ENCODE measurements at places on chromosomes 4 and X.

DNA sequence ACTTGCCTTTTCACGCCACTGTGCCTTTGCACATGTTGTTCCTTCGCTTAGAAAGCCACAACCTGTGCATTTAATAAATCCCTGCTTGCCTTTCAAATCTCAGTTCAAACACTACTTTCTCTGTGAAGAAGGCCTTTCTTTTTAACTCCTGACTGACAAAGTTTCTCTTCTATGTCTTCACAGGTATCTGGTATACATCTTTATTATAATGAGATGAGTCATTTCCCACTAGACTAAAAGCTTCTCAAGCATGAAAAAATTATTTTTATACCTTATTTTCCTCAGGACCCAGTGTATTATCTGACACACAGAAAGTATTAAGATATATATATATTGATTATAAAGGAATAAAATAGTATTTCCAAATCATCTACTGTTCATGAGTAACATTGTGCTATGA lies 189.9 kb downstream of the TBCK start:
- no peak for DNase-seq

DNA sequence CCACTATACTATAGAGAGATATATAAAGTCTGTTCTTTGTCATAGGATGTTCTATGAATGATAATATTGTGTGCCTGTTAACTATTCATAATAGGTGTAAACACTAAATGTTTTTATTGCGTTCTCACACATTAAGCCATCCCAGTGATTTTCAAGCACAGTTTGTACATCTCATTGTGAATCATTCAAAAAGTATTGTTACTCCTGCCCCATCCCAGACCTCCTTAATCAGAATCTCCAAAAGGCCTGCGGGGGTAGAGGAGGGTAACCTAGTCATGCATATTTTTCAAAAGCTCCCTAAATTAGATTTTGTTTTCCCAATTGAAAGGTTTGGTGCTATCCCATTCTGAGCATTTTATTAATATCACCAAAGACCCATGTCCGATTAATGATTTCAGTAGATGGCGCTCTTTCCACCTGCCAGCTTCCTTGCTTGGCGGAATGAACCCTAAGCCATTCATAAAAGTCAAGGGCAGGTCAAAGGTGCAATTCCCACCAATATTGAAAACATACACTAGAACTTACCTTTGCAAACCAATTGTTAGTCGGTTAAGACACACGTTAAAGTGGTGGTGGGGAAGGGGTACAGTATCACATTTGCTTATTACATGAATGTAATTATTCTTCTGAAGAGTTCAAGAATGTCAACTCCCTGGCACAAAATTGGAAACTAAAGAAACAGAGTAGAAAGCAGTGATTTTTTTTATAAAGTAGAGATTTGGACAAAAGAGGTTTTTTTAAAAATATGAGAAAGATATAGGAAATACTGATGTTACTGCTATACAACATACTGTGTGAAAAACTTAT lies 5.8 kb upstream of the TET2 start:
- peak; percentile 68 for DNase-seq

- DNase-seq, result no peak
Observed at GRCh38 chr4:26183017-26183416, 137.8 kb upstream of the RBPJ start.

GRCh38 chr4:15414551-15415091 lies 13.2 kb upstream of the C1QTNF7 start:
- no peak for DNase-seq

DNA sequence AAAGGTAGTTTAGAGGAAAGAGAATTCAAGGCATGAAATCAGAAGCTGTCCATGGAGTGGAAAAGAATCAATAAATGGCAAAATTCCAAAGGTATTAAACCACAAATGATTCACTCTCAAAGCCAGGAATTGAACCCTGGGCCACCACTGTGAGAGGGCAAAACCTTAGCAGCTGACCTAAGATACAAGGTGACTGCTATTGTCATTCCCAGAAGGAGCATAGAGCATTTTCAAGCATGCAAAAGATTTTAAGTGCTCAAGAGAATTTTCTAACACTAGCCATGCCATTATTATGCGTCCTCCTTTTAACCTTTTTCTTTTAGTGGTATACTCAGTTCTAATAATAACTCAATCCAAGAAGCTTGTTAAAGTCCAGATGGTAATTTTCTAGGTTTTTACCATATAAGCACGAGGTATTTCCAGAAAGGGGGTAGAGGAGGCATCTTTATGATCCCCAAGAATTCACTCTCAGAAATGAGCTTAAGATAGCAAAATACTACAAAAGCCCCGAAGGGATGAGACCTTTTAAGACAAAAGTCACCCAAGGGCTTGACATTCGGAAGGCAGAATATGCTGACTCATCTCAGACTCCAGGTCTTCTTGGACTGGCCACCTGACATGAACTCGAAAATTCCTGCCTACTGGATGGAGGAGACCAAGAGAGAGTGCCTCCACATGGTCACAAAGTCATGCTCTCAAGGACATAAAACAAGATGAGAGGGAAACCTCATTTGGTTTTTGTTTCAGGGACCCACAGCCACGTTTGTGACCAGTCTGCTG lies 13.8 kb upstream of the PAGE5 start:
- no peak for DNase-seq

- DNase-seq, result peak; percentile 65
Observed at GRCh38 chr4:6910340-6910959, 824 bp downstream of the TBC1D14 start.

DNA sequence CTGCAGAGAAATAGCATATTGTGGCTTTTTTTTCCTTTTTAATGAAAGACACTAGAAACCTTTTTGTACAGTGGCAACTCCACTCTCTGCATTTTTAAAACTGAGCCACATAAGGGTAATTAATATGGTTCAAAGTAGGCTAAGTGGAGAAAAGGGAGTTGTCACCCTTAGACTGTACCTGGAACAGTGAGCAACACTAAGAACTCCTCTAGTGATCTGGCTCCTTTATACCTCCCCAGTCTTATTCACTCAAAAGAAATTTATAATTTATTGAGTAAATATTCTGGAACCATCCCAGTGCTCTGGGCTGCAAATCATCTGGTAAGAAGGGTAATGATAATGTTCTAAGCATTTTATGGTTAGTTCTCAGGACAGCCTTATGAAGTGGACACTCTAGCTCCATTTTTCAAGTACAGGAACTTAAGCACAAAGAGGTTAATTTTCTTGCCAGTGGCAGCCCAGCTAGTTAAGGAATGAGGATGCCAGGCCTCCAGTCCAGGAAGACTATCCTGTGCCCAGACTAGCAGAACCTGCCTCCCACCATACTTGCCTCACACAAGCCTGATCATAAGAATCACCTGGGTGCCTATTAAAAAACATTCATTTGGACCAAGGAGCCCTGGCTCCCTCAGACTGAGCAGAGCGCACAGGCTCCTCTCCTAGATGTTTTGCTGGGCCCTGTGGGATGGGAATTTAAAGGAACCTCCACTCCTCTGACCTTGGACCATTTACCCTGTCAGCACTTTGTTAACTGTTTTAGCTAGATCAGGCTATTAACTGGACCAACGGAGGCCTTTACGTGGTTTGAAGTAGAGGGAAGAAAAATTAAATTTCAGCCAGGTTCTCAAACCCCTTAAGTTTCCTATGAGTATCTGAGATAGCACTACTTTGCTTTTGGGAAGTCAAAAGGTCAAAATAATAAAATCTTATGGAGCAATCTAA lies 102.6 kb downstream of the PDE5A start:
- DNase-seq, result no peak

DNA sequence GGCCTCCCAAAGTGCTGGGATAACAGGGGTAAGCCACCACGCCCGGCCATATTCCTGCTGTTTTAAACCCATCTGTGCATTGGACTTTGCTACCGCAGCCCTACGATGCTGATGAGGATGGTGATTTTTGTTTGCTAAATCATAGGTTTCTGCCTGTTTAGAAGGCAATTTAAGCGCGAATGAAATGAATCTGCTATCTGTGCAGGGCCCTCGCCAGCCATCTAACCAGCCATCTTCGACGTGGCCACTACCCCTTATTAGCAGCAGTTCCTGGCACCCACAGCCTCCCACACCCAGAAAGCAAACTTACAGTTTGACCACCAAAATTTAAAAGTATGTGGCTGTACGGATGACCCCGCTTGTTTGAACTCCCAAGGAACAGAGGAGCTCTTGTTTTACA lies 178.5 kb downstream of the SHOX start:
- no peak for DNase-seq

- DNase-seq, result no peak
Observed at GRCh38 chr4:174663216-174663615, 140.9 kb upstream of the HPGD start.

DNA sequence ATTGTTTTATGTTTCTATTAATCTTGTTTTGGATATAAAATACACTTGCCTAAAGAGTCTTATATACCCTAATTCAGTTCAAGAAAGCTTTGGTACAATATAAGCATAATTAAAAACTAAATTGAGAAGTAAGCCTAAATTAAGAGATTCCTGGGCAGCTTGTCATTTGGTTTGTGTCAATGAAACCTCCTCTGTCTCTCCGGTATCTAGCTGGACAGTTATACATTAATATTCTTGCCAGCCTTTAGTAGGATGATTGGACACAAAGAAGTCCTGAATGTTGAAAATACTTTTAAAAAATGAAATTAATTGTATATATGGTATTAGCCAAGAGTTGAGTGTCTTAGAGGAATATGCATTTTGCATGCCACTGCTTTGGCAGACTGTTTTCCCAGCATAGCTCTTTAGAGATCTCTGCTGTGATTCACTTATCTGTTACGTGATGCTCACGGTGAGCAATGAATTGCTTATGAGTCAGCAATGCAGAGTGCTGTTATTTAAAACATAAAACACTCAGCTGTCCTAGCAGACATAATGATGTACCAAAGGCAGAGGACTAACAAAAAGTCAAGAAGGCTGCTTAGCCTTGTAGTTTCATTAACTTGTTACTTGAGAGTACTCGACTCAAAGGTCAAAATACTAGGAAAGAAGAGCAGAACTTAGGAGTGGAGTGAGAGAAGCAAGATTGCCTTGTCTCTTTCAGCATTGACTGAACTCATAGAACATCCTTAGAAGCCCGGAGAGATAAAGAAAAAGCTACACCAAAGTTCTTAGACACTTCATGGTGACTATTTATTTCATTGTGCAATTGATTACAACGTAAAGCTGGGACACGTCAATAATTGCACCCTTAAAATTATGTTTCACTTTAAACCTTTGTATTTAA lies 1296.1 kb upstream of the PCDH7 start:
- DNase-seq, result no peak

- DNase-seq, result no peak
Observed at GRCh38 chr4:170004651-170005295, 21.4 kb downstream of the MFAP3L start.

DNA sequence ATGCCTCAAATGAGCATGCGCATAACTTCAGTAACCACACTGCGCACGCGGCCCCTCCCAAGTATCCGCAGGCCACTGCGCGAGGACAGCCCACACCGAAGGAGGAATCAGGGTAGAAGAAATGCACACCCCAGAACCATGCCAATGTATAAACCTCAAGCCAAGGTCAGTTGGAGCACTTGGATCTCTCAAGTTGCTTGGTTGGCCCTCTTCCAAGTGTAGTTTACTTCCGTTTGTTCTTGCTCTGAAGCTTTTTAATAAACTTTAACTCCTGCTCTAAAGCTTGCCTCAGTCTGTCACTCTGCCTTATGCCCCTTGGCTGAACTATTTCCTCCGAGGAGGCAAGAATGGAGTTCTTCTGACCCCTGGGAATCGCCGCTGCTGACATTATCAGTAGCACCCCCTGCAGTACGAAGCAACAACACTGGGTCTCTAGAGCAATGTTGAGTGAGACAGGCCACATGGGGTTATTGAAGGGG lies 22.0 kb upstream of the SPINK2 start:
- DNase-seq, result peak; percentile 65

- peak; percentile 37 for DNase-seq
Observed at GRCh38 chr4:121464854-121465253, 84.0 kb upstream of the QRFPR start.

DNA sequence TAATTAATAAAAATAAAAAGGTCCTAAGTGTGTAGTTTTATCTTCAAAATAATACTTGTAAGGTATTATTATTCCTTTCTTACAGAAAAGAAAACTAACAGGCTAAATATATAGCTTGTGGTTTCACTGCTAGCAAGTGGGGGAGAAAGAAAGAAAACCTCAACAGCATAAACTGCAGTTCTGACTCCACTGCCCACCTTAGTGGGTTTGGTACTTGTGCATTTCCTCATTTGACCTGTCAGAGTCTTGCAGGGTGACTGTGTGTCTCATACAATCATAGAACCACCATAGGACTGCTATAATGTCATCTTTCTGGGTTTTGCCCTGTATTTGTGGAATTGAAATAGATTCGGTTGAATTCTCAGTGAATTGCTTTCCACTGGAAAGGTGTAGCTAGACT lies 94.7 kb upstream of the PUDP start:
- DNase-seq, result no peak

GRCh38 chrX:69185141-69185540 lies 19.9 kb upstream of the PJA1 start:
- no peak for DNase-seq

- DNase-seq, result peak; percentile 20
Observed at GRCh38 chrX:23332888-23333821, 1.5 kb upstream of the PTCHD1 start.

DNA sequence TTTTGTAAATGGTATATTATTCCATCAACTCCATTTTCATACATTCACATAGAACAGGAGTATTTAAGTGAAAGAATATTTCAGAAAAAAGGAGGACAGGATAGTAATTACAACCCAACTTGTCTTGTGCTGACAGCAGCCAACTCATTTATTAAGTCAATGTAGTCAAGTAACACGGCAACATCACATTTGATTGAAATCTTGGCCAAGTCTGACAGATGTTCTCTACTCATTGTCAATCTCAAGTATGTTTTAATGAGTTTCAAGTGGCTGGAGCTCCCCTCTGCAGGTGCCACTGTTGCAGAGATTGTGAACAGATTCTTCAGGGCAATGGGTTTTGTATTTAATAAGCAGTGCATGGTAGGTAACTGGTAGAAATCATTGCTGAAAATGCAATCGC lies 332.5 kb downstream of the C4orf33 start:
- no peak for DNase-seq

GRCh38 chrX:70979136-70979762 lies 48.4 kb upstream of the SLC7A3 start:
- peak; percentile 74 for DNase-seq

GRCh38 chr4:78613522-78614321 lies 62.2 kb downstream of the ANXA3 start:
- DNase-seq, result no peak

- DNase-seq, result no peak
Observed at GRCh38 chr4:986428-986878, 391 bp upstream of the IDUA start.

DNA sequence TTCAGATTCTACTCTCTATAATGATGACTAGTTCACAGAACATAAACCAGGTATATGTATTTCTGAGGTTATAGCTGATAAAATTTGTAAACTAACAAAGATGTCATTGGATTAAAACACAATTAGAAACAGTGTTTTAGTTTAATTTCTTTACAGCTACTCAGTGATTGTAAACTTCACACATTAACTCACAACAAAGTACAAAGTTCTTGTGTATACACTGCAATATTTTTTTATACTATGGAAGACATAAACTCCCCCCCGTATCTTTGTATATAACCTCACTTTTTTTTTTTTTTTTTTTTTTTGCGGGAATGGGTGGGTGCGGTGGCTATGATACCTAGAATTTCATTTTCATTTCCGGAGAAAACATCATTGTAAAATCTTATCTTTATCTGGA lies 1043.2 kb downstream of the PCDH18 start:
- DNase-seq, result no peak

GRCh38 chrX:107715331-107716117 lies 60.1 kb downstream of the TSC22D3 start:
- no peak for DNase-seq
